GM04503 (cell line): ENCODE measurements at places on chromosomes 2 and 18.

DNA sequence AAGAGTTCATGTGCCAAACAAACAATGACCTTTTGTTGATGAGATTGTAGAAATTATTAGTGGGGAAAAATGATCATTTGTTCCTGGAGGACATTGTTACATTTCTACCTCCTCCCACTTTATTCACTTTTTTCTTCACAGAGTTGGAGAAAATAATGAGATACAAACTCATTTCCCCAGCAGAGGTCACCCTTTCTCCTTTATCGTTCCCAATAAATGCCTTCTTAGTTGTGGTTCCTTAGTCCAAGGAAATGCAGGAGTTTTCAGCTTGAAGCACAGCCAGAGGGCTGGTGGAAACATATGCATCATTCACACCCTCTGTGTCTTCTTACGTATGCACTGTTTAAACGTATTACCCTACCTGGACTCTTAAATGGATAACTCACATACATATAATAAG lies 108.8 kb downstream of the SLC4A3 start:
- no peak for DNase-seq

DNA sequence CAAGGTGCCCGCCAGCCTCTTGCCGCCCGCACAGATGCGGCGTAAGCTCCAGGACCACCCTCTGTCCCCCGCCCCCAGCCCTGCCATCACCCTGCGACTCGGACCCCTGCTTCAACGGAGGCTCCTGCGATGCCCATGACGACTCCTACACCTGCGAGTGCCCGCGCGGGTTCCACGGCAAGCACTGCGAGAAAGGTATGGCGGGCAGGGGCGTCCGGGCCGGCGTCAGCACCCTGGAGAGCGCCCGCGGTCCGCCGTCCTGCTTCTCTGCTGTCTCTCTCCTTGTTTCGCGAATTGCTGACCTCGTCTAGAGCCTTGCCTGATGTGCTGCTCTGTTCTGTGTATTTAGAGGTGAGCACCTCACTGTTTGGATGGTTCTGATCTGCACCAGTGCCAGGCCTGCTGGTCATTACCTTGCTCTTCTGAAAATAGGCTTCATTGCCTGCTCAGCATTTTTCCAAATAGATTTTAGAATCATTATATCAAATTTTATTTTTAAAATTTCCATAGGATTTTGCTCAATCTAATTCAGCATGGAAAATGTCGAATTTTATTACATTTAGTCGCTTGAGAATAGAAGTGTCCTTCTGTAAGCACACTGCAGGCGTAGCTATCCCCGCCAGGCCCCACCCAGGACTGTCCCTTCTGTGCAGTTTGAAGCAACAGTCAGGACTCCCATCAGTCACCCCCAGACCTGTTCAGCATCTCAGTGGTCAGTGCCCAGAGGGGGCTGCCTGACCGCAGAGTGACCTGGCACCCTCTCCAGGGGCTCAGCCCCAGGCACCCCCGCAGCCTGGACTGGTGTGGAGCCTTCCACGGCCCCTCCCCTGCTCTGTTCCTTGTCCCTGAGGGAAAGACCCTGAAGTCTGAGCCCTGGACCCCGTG lies 51.6 kb downstream of the SNED1 start:
- no peak for DNase-seq

- peak; percentile 80 for DNase-seq
These were observed 25.2 kb upstream of the LCLAT1 start for GRCh38 chr2:30421604-30422443.

DNA sequence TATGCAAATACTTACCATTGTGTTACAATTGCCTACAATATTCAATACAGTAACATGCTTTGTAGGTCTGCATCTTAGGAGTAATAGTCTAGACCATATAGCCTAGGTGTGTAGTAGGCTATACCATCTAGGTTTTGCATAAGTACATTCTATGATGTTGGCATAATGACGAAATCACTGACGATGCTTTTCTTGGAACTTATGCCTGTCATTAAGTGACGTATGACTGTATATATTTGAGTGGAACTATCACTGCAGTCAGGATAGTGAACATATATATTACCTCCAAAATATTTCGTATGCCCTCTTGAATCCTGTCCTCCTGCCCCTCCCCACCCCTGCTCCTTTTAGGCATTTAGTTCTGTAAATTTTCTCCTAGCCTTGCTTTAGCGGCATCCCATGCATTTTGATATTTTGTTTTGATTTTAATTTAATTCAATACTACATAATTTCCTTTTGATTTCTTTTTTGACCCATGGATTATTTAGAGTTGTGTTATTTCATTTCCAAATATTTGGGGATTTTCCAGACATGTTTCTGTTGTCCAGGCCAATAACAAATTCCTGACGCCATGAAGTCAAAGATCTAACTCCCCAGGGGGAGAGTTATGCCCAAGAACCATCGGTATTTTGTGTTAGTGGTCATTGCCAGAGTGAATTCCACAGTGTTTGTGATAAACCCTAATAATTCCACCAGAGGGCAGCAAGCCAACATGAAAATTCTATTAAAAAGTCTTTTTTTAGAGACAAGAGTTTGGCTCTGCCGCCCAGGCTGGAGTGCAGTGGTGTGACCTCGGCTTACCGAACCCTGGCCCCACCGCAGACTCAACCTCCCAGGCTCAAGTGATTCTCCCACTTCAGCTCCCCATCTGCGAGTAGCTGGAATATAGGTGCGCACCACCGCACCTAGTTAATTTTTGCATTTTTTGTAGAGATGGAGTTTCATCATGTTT lies 24.2 kb upstream of the CASP8 start:
- peak; percentile 76 for DNase-seq

GRCh38 chr2:105396254-105397024 lies 2.4 kb downstream of the FHL2 start:
- peak; percentile 92 for DNase-seq

GRCh38 chr18:27185025-27185763 lies at the start of gene CHST9:
TSS of gene CHST9 (minus strand) at chr18:27185308. CDS start at chr18:27142809, 42,499 bp downstream.
- no peak for DNase-seq

DNA sequence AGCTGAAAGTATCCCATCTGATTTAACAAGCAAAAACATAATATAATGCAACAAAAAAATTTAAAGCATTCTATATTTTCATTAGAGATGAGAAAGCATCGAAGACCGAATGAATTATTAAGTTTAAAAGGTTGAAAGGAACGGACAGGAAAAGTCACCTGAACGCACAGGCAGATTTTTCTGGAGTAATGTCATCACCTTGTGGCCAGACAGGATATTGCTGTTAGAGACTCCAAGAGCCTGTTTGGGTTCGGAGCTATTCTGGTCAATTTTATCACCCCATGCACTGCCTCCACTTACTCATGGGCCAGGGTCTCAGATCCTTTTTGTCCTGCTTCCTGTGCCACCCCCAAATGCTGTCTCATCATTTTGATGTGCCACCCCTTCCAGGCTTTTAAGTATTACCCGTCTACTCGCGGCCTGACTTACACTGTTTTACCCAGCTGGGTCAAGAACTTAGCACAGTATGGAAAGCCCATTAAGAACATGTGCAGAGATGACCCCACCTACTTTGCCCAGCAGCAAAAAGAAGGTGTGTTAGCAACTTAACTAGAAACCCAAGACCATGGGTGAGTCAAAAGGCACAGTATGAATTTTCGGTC lies 27.3 kb downstream of the GKN2 start:
- no peak for DNase-seq

GRCh38 chr18:13570856-13571495 lies 155.4 kb downstream of the FAM210A start:
- DNase-seq: peak; percentile 18

DNA sequence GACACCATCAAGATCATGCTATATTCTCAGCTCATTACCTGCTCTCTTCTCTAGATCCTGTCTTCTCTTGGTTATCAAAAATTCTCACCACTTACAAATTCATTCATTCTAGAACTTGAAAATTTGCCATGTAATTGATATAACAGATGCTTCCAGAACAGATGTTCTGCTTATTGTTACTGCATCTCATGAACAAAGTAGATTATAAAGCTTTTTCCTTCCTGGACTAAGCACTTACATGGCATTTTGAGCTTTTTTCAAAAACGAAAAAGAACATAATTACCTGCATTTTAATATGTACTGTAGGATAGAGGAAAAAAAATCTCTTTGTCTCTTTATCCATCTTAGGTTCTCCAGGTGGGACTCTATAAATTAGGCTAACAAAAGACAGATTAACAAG lies 79.6 kb upstream of the CREB1 start:
- no peak for DNase-seq

GRCh38 chr2:30177956-30178355 lies 31.1 kb downstream of the YPEL5 start:
- no peak for DNase-seq

GRCh38 chr2:57622009-57622408 lies 424.6 kb upstream of the VRK2 start:
- no peak for DNase-seq

DNA sequence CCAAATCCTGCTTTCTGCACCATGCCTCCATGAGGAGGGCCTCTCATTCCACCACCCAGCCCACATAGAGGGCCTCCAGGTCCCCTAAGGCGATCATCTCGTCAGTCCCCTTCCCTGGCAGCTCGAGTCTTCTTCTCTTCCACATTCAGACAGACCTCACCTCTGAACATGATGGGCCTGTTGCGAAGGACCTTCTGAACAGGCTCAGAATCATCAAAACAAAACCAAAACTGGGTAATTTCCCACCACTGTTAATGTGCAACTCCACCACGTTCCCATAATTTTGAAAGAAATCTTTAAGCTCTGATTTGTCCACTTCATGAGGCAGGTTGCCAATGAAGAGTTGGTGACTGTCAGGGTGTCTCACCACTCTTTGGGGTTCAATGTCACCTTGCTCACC lies 20.4 kb downstream of the ZRANB3 start:
- no peak for DNase-seq

DNA sequence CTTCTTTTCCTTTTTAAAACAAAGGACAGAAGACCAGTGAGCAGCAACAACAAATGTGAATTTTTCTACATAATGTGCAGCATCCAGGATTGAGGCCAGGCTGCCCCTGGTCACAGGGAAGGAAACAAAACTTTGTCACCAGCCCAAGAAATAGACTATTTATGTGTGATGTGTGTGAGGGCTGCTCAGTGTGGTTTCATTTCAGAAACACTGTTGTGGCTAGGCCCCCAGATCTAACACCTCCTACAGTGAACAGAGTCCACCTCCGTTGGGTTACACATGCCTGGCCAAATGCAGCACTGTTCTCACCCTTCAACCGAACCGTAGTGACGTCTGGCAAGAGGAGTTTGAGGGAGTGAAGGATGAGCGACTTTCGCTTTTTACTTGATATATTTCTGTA lies 146.3 kb upstream of the RIOK3 start:
- DNase-seq: no peak

DNA sequence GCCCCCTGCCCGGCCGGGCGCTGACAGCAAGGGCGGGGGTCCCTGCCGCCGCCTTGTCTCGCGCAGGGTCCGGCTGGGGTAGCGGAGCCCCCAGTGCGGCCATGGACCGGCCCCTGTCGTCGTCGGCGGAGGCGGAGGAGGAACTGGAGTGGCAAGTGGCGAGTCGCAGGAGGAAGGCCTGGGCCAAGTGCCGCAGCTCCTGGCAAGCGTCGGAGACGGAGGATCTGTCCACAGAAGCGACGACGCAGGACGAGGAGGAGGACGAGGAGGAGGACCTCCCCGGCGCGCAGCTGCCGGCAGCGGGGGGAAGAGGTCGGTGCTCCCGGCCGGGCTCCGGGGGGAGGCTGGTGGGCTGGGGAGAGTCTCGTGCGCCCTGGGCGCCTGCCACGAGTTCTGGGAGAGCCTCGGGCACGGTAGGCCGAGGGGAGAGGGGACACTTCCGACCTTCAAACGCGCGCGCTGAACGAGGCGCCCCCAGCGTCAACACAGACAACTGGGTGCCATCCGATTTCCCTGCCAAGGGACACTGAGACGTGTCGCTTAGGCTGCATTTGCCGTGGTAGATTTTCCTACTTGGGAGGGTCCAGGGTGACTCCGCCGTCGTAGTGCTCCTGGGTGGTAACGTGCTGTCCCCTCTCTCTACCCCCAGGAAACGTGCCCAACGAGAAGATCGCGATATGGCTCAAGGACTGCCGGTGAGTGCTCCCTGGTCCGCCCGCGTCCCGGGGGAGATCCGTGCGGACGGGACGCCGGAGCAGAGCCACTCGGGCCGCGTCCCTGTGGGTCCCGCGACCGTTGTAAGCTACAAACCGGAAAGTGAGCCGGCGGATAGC lies 652 bp downstream of the ITPRID2 start:
- DNase-seq: peak; percentile 26
